ENCODE measurements at places on chromosomes 6 and 20.

- DNase-seq = no peak
Observed at GRCh38 chr6:143370812-143371370, 79.6 kb downstream of the ADAT2 start.

DNA sequence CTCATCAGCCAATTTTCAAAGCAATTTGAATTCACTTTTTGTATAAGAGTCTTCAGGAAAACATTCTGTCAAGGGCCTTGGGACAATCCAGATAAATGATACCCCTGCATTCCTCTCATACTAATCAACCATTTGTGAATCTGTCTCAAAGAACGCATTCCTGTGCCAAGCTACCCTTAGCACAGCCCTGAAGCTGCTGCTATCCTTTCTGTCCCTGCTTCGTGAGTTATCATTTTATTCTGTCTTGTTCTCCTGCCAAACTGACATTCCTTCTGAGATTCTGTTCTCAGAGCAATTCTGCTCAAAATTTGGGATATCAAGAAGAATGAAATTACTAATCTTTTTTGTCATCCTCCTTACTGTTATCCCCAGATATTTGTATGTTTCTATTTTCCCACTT lies 213.9 kb upstream of the STXBP5 start:
- DNase-seq = no peak

GRCh38 chr6:39980839-39981580 lies 46.7 kb upstream of the MOCS1 start:
- DNase-seq = peak; percentile 41

GRCh38 chr6:56363796-56364430 lies 116.5 kb upstream of the COL21A1 start:
- DNase-seq = no peak

- no peak for DNase-seq
Observed at GRCh38 chr20:16040742-16041141, 532.5 kb downstream of the KIF16B start.

- DNase-seq = no peak
Observed at GRCh38 chr6:152975204-152975915, 7.5 kb downstream of the FBXO5 start.

DNA sequence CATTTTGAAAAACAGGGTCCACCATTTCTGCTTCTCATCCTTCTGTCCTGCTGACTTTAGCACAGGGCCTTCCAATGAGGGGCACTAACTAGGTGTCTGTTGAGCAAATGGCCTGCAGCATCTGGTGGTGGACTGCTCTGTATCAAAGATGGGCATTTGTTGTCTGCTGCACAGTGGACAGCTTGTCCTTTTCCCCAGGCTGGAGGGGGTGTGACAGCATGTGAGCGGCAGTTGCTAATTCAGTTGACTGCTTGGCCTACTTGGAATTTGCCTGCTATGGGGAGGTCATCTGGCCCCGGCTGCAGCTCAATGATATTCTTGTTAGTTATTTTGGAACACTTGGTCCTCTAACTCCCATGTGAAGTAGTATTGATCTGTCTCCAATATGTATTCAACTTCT lies 93.7 kb downstream of the SH3BGRL2 start:
- no peak for DNase-seq

GRCh38 chr20:24736131-24736843 lies 212.8 kb upstream of the CST7 start:
- no peak for DNase-seq

- DNase-seq = no peak
Observed at GRCh38 chr6:136506124-136506799, 44.0 kb downstream of the MAP7 start.

DNA sequence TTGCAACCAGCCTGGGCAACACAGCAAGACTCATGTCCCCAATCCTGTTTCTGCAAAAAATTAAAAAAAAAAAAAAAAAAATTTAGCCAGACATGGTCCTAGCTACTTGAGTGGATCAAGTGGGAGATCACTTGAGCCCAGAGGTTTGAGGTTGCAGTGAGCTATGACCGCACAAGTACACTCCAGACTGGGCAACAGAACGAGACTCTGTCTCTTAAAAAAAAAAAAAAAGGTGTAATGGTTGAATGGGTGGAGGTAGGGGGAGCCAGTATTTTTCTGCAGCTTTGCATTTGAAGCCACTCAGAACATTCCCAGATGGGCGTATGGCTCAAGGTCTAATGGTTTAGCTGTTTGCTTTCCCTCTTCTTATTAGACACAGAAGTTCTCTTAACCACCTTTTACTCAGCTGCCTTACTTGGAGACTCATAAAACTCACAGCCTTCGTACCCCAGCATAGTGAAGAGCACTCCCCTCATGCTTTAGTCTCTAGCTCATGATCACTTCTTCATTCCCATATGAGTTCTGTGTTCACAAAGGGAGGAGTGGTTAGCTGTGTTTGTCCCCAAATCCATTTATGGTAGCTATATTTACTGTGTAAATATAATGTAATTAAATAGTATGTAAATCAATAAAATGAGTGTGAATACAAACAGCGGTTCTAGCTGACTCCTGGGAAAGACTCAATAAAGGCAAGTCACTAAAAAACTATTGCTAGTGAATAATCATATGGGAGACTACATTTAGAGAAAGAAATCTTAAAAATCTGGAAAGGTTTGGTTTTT lies 9.0 kb downstream of the FKBP1A start:
- DNase-seq = peak; percentile 74

- DNase-seq = no peak
Observed at GRCh38 chr20:44211177-44212039, 837 bp upstream of the OSER1 start.

GRCh38 chr20:46546298-46546697 lies 4.2 kb downstream of the OCSTAMP start:
- no peak for DNase-seq

GRCh38 chr6:158205169-158205944 lies 37.2 kb downstream of the GTF2H5 start:
- DNase-seq = no peak

GRCh38 chr6:90835596-90836212 lies 248.8 kb upstream of the MAP3K7 start:
- DNase-seq = peak; percentile 87

DNA sequence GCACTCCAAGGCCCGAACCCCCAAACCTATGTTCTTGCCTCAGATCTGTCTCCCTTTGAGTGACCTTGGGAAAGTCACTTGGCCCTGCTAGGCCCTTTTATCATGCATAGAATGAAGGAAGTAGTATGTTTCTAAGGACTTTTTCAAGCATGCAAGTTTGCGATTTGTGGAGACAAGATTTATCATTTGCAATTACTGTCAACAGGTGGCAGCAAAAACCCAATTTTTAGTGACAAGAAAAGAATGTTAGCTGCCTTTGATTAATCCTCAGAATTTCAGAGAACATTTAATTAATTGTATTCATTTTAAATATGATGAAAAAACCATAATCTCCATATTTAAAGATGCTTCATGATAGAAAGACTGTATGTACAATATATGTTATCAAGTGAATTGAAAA lies 28.3 kb upstream of the PREP start:
- peak; percentile 4 for DNase-seq

DNA sequence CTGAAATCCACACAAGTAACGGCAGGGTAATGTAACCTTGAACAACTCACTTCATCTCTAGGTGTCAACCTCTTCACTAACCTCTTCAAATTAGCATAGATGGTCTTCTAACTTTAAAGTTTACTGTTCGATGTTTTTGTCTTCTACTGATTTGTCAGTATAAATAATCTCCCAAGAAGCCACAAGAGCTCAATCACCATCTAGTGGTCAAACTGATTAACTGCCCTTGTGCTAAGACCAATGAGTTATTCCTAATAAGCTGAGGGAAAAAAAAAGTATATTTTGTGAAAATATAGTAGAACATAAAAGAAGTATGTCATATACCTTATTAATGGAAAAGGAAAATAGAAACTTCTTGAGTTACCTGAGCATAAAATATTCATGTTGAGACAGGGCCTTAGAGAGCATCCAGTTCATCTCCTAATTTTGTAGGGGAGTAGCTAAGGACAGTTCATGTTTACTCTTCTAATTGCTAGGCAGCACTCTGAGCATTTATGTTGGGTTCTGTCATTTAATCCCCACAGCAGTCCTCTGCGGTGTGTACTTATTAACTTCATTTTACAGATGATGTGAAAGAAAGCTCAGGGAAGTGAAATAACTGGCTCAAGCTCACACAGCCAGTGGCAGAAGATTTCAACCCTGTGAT lies 317.1 kb downstream of the ESR1 start:
- DNase-seq = peak; percentile 75

DNA sequence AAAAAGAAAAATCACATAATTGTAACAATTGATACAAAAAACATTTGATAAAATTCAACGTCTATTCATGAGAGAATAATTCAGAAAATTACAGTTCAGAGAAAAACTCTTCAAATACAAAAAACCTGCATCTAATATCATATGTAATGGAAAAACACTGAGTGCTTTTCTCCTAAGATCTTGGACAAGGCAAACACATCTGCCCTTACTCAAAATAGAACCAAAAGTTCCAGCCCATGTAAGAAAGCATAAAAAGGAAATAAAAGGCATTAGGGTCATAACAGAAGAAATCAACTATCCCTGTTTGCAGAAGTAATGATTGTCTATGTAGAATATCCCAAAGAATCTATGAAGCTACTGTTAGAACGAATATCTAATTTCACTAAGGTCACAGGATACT lies 721.4 kb downstream of the RFPL4B start:
- DNase-seq = no peak

DNA sequence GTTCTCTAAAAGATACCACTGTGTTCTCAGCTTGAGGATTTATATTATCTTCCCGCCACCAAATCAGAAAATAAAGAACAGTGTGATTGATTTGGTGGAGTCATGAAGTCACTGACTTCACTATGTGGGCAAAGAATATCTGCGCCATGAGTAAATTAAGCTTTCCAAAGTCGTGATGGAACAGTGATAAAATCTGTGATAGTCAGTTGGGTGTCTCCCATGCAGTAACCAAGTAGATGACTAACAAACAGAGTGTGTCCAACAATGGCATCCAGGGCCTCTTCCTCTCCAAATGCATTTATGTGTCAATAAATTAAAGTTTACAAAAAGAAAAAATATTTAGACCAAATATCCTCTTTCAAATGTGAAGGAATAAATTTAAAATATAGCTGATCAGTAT lies 87.0 kb upstream of the DST start:
- no peak for DNase-seq

- DNase-seq = peak; percentile 6
Observed at GRCh38 chr6:15518878-15519277, 143.9 kb downstream of the DTNBP1 start.

DNA sequence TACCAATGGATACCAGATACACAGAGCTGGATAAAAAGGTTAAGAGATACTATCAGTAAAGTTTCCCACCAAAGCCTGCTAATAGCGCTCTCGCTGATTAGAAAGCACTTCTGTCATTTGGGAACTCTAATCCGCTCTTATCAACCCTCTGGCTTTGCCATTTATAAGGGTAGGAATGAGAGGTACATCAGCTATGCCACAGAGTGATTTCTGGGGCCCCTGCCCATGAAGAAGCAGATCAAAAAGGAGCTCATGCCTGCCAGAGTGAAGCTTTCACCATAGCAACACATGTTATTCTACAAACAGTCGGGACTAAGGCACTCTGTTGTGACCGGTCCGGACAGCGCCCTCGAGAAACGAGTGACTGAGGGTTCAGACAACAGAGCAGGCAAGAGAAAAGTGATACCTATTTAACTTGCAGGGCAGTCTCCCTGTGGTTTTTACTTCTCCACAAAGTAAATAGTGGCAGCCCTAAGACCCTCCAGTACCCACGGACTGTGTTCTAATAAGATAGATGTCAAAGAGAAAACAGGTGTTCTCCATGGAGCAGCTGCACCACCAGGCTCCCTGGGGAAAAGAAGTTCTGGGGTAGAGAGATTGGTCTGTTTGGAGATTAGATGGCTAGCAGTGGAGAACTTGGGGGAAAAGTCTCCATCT lies 5.6 kb downstream of the TRAM2 start:
- DNase-seq = no peak

DNA sequence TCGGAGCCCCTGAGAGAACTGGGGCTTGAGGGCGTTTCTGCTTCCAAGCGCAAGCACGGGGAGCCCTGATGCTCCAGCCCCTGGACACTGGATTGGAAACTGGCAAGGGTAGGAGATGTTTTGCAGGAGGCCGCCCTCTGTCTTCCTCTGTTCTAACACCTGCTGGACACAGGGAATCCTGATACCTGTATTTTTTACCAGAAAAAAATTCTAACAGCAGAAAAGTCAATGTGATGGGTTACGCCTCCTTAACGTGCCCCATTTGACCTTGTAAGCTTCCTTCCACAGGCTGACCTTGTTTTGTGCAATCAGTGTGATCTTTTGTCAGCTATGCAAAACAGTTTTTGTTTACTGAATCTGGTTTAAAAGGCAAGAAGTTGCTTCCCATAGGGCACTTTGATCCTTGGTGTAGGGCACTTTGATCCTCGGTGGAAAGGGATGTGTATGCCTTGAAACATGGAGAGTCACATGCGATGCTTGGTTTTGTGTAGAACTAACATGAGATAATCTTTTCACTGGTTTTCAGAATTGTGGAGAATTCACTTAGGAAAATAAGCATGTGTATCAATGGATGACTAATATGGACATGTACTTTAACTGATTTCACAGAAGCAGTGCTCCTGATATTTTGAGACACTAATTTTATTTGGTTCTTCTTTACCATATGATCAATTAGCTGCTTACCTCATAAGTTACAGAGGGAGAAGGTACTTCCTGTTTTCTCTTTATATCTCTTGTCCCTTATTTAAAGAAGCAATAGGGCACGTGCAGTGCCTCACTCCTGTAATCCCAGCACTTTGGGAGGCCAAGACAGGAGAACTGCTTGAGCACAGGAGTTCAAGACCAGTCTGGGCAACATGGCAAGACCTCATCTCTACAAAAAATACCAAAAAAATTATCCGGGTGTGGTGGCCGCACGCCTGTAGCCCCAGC lies 59.9 kb upstream of the MAP3K4 start:
- DNase-seq = no peak

DNA sequence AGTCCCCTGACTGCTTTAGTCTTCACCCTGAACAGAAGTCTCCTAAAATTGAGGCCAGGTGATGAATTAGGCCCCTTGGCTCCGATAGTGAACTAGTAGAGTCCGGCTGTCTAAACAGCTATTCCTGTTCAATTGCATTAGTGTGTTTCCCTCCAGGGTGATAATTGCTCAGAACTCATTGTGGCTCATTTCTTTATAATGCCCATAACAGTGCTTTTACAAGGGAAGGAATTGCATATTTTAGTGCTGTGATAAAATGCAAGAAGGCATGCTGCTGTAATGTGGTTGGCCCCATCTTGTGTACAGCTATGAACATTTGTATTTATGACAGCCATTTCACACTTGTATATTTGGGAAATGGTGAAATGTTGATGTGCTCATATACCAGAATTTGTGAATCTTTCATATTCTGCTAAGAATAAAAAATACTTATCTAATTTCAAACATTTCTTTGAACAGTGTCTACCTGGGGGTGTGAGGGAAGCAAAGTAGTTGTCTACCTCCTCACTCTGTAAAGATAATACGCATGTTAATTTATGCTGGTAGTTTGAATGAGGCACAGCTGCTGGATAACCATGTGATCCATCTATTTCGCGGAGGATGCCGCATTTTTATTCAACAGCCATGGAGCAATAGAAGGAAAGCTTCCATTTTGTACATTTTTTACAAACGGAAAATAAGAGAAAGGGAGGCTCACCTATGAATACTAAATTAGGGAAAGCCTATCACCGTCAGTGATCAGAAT lies 451.4 kb downstream of the NKAIN2 start:
- no peak for DNase-seq

- DNase-seq = no peak
Observed at GRCh38 chr6:21199262-21199661, 394.3 kb upstream of the SOX4 start.

GRCh38 chr6:57172136-57173055 lies at the start of gene BAG2:
BAG2 (plus strand) TSS chr6:57172326; CDS start chr6:57172698, 372 bp downstream.
- peak; percentile 56 for DNase-seq

Data from DMS153 (cell line).